ENCODE measurements at places on chromosomes 5 and 9. TPM values are rescaled to one million over a fixed set of nuclear protein-coding genes. Genes with fewer than 3 reads are reported as not detected.

Gene PCDHGA6
- 3.3 TPM for total RNA-seq

Gene SOHLH1
- total RNA-seq, result not detected

Gene CWC27
- 9.6 TPM for total RNA-seq

Gene RANBP17
- 0.93 TPM for total RNA-seq

Gene LRSAM1
- 14.6 TPM for total RNA-seq

Gene TMEFF1
- not detected for total RNA-seq

Gene GMCL2
- total RNA-seq, result not detected

Gene FIBCD1
- not detected for total RNA-seq

Gene INSL6
- total RNA-seq, result not detected

Gene ADAMTS16
- 1.9 TPM for total RNA-seq

Gene LCN1
- total RNA-seq, result not detected

Gene IRGM
- 1.8 TPM for total RNA-seq

Gene PRUNE2
- total RNA-seq, result 13.4 TPM

Gene AP3B1
- total RNA-seq, result 39.4 TPM

Gene SLC27A6
- total RNA-seq, result not detected

Gene PCDHGB5
- total RNA-seq, result 6.5 TPM
